ENCODE measurements at places on chromosomes 4 and X.

DNA sequence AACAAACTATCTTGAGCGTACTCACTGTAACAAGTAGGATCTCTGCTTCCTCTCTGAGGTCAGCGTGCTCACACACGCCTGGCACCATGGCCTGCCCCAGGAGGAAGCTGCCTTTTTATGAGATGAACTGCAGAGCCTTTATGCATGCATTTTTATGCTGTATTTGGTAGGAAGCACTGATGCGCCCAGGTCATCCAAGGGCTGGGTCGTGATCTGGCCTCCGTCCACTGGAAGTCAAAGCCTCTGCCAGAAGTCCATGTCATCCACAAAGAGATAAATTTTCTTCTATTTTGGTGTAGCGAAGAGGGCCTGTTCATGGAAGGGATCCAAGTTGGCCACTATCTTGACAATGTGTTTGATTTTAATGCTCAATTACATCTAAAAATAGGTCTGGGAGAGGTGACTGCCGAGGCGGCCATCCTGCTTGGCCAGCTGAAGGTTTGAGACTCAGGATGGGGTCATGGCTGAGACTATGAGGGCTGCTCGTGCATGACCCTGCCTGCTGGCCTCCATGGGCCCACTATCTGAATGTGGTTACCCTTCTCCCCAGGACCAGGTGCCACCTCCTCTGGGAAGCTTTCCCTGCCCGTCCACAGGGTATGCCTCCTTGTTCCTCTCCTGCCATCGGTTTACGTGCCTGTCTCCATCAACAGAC, 50.3 kb downstream of the HTRA3 start:
- DNase-seq = no peak

DNA sequence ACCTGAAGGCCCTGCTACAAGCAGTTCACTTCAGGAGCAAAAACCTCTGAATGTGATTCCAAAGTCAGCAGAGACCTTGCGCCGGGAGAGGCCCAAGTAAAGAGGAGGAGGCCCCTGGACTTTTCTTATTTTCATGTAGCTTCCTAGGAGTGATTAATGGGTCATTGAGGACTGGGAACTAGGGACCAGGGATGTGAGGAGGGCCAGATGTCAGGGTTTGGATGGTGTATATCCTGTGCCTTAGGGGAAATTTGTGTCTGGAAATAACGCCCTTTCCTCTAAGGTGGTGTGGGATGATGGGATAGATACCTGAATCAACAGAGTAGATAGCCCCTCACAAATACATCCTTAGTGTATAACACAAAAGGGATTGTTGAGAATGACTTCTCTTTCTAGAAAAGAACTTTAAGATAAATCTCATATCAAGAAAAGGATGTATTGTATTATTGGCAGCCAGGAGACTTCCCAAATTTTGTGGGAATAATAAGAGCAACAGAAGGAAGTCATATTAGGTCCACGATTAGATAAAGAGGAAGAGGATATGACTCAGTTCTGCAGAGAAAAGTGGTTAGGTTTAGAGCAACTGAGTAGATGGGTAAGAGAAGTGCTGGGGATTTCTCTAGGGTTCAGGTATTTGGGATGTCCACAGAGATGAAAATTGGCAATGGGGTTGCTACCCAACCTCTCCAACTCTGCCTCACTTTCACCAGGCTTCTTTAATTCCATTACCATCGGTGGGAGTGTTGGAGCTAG, 1.1 kb downstream of the ITGB1BP2 start:
- no peak for DNase-seq

GRCh38 chrX:41621222-41621723, 67.5 kb upstream of the GPR34 start:
- peak; percentile 7 for DNase-seq

DNA sequence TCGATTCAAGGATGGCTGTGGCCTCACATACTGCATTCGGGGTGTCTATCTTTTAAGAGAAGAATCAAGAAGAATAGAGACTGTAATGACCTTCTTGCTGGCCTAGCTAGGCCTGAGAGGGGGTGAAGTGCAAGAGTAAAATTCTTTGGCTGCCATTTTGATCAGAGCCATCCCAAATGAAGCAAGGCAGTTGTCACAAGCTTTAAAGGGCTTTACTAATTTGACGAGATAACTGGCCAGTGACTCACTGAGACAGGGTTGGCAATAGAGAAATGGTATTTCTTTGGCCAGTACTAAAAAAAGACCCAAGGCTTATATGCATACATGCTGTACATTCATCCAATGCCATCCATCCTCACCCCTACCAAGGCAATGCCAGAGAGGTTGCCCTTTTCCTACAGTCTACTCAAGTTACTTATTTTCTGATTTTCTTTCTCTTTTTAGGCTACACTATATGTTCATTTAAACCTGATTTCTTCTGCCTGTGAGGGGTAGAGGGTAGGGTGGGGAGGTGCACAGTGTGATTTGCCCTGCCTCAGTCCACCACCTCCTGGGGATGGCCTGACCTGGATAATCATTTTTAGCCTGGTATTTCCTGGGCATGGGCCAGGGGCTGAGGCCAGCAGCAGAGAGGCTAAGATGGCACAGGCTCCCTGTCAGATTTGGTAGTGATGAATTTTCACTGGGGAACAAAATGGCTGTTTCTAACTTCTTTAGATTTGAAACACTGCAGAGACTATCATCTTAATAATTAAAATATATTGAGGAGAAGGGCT, 32.2 kb downstream of the ATG4A start:
- DNase-seq = no peak

- DNase-seq = no peak
Measured at GRCh38 chr4:7815981-7816380, 123.7 kb downstream of the AFAP1 start.

- DNase-seq = no peak
Measured at GRCh38 chr4:8221476-8221875, 22.4 kb downstream of the SH3TC1 start.

GRCh38 chr4:73593631-73594241, 26.5 kb downstream of the RASSF6 start:
- peak; percentile 75 for DNase-seq

GRCh38 chr4:89661173-89661899, 175.6 kb downstream of the SNCA start:
- DNase-seq = no peak

DNA sequence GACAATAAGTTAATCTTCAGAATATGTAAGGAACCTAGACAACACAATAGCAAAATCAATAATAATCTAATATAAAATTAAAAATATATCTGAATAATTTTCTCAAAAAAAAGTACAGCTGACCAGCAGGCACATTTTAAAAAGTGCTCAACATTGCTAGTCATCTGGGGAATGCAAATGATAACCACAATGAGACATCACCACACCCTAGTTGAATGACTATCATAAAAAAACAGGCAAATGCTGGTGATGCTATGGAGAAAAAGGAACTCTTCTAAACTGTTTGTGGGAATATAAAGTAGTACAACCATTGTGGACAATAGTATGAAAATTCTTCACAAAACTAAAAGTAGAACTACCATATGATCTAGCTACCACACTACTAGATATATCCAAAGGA, 956.9 kb upstream of the NDST4 start:
- no peak for DNase-seq

- DNase-seq = no peak
Measured at GRCh38 chr4:63786171-63786570, 623.1 kb downstream of the TECRL start.

DNA sequence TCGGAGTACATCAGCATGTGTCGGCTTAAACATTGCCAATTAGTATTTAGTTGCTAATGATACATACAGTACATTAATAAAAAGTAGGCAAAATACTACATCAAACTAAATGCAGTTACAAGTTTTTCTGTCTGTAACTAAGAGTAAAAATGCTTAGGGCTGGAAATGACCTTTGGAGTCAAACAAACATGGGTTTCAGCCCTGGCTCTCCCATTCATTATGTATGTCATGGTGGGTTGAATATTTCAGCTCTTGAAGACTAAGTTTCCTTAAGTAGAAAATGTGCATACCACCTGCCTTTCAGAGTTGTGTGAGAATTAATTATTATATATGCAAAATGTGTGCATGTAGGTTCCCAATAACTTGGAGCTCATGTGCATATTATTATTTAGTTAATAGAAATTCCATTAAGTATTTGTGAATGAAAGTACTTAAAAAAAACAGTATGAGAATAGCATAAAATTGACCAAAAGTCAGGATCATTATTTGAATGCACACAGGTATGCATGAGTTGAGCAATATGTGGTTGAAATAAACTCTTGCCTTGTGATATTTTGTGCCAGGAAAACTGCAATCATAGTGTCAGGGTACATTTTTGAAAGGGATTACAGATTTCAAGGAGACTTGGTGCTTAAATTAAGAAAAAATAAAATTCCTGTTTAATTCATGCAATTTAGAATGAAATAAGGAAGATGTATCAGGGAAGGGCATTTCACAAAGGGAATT, 2048.7 kb downstream of the PCDH7 start:
- no peak for DNase-seq

DNA sequence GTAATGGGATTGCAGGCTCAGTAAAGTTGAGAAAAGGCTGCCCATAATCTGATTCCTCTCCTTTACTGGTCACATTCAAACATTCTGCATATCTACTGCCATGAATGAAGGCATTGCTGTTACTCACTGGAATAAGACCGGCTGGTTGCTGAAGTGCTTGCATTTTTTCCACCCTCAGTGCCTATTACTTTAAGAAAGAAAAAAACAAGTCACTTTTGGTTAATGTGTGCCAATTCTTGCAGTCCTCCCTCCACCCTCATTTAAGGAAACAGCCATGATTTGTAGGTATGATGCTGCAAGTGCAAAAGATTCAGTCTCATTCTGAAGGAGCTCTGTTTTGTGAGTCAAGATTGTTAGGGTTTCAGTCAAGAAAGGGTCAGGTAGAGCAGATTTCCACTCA, 94.9 kb downstream of the EMCN start:
- DNase-seq = no peak

DNA sequence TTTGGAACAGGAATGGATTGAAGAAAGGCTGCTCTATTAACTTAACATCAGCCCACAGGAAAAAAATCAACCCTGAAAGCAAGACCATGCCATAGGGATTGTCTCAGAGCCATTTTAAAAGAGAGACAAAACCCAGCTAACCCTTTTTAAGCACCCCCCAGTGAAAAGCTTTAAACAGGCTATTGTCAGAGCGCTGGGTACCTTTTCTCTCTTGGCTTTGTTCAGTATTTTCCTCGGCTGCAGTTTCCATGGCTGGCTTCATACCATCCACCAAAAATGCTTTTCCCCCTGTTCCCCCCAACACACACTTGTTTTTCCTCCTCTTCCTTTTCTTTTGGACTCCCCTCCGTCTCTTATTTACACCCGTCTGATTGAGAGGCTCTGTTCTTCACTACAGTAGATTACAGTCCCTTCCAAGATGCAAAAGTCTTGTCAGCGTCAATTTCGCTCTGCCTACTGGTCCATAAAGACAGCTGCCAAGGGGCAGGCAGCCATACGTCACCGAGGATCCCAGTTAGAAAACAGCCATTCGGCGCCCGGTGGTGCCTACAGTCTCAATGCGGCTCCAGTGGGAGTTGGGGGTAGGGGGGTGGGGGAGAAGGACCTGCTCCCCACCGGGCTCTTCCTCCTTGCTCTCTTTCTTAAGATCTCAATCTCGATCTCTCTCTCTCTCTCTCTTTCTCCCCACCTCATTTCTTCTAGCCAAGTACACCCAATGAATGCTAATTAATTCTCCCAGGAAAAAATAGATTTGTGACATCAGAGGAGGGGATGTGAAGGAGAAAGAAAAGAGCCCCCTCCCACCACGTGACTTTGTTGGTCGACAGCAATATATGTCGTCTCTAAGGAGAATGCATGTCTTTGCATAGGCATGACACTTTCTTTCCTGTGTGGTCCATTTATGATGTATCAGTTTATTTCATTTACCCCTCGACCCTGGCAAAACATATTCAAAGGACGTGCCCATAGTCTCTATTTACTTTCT, at the start of gene GPM6B:
TSS of gene GPM6B (minus strand) at position 451 of the 985 bp plus-strand sequence. CDS start at position 262, 189 bp downstream.
- DNase-seq = no peak

- DNase-seq = no peak
Measured at GRCh38 chrX:133364865-133365264, 50.4 kb downstream of the GPC4 start.

- DNase-seq = no peak
Measured at GRCh38 chr4:930827-931193, 1.3 kb downstream of the GAK start.

DNA sequence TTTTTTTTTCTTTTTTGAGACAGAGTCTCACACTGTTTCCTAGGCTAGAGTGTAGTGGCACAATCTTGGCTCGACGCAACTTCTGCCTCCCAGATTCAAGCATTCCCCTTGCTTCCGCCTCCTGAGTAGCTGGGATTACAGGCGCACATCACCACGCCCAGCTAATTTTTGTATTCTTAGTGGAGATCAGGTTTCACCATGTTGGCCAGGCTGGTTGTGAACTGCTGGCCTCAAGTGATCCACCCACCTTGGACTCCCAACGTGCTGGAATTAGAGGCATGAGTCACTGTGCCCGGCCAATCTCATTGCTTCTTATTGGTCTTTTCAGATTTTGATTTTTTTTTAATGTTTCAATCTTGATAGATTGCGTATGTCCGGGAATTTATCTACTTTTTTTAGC, 124.4 kb downstream of the NBDY start:
- DNase-seq = no peak

DNA sequence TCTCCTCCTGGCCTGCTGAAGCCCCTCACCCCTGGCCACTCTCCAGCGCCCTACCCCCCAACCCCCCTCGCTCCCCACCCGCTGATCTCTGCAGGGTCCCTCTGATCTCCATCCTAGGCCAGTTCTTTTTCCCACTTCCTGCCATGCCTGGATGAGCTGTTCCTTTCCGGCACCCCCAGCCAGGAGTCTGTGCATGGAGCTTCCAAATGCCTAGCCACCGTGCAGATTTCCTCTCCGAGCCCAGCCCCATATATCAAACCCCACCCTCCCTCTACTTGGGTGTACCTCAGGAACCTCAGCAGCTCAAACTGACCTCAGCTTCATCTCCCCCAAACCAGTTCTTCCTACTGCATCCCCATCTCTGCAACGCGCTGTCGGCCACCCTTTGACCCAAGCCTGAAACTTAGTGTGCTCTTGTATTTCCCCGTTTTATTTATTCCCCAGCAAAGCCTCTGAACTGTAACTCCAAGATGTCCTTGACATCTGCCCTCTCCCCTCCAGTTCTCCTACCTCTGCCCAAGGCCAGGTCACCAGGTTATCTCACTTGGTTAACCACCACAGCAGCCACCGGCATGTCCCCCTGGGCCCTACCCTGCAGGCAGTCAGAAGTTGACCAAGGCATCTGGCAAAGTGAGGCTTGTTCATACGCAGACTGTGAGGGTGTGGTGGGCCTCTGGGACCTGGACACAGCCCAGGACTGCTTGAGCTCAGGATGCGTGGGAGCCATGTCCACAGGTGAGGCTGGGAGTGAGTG, 194.9 kb upstream of the PSAPL1 start:
- no peak for DNase-seq

GRCh38 chr4:26367811-26368210, 47.0 kb downstream of the RBPJ start:
- DNase-seq = no peak

- peak; percentile 58 for DNase-seq
Measured at GRCh38 chrX:154750301-154751202, at the start of gene GAB3. TSS of gene GAB3 (minus strand) at chrX:154751077. CDS start at chrX:154751025, 52 bp downstream.

GRCh38 chr4:155614111-155614762, 52.4 kb upstream of the GUCY1A1 start:
- DNase-seq = no peak

- DNase-seq = no peak
Measured at GRCh38 chr4:157889788-157890187, 283.0 kb downstream of the GASK1B start.
